ENCODE measurements at places on chromosomes 12 and 14.

DNA sequence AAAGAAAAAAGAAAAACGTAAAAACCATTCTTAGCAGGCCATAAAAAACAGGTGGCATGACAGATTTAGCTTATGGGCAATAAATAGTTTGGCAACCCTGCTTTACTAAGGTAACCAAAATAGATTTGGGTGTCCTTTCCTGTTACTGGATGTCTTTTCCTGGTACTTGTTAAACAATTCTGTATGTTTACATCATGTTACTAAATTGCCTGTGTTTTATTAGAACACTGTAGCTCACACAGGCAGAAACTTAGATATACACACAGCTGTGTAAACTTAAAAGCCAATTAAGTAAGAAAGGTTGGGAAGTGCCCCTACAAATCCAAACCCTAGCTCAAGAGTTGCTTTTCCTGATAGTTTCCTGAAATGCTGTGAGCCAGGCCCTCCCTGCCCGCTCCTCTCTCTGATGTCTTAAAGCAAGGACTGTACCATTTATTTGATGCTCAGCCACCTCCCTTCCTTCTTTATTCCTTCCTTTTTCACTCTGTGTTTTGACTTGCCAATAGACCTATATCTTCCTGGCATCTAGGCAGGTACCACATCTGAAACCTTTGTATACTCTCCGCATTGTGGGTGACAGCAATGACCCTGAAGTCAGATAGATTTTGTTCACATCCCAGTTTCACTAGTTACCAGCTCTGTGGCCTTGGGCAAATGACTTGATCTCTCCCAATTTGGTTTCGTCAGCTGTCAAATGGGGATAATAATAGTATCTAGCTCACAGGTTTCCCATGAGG, 3.7 kb upstream of the CAMKK2 start:
- DNase-seq, result no peak

DNA sequence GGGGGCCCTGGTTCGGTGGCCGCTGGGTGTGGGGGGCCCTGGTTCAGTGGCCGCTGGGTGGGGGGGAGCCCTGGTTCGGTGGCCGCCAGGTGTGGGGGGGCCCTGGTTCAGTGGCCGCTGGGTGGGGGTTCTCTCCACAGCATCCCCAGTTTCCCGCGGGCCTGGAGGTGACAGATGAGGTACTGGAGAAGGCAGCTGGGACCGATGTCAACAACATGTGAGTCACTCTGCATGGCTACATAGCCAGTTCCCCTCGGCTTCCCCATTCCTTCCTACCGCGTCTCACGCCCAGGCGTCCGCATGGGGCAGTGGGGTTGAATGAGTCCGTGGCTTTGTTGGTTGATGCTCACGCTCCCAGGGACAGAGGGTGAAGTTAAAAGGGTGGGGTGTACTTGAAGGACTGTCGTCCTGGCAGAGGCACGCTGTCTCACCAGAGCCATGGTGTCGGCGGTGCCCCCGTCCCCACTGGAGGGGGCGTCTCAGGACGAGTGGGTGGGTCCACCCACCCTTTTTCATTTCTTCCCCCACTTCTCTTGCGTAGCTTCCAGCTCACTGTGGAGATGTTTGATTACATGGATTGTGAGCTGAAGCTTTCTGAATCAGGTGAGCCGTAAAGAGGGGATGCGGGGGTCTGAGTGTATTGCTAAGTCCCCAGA, 15.6 kb downstream of the HIP1R start:
- no peak for DNase-seq

DNA sequence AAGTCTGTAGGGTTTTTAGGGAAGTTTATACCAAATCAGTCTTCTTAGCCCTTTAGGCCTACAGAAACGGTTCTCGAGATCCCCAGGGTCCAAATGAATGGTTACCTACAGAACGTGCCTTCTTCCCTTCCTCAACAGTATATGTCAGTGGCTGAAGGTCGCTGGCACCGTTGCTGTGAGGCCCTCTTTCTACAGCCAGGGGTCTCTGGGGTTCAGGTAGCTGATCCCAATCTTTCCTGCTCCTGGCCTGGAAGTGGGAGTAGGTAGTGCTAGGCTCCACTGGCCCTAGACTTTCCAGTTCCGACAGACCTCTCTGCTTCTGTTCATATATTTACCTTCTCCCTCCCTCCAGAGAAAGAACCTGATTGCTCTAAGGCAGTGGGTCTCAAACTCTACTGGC, 6.4 kb upstream of the EGLN3 start:
- no peak for DNase-seq

- DNase-seq, result no peak
These were observed 20.5 kb downstream of the BRAP start for GRCh38 chr12:111664961-111665865.

DNA sequence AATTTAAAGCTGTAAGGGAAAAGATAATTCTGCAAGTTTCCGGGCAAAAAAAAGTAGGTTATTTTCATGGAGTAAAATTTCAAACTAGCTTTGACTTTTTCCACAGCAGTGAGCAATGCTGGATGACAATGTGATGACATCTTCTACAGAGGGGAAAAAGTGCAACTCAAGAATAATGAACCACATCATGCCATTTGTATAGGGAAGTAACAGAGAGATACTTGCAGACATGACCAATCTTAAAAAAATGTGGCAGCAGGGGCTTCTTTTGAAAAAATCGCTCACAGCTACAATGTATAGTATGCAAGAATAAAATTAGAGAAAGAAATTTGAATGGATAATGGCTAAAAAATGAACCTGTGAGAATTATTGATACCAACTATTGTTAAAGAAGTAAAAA, 115.5 kb downstream of the DHRS2 start:
- no peak for DNase-seq

DNA sequence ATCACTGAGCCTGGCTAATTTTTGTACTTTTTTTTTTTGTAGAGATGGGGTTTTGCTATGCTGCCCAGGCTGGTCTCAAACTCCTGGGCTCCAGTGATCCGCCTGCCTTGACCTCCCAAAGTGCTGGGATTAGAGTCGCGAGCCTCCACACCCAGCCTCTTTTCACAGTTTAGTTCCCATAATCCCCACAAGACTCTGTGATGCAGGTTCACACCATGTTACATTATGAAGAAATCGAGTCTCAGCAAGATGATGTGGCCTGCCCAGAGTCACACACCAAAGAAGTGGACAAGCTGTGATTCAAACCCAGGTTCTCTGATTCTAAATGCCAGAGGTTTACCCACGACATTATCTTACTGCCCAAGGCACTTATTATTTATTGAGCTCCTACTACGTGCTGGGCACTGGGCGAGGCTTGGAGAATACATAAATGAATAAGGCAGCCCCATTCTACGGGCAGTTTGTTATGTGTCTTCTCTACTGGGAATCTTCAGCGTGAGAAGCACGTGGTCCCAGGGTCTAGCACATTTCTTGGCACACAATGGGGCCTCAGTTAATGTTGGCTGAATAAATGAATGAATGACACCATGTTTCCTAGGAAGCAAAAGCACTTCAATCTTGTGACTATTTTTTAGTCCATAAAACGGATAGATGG, 23.5 kb upstream of the OASL start:
- DNase-seq, result no peak

DNA sequence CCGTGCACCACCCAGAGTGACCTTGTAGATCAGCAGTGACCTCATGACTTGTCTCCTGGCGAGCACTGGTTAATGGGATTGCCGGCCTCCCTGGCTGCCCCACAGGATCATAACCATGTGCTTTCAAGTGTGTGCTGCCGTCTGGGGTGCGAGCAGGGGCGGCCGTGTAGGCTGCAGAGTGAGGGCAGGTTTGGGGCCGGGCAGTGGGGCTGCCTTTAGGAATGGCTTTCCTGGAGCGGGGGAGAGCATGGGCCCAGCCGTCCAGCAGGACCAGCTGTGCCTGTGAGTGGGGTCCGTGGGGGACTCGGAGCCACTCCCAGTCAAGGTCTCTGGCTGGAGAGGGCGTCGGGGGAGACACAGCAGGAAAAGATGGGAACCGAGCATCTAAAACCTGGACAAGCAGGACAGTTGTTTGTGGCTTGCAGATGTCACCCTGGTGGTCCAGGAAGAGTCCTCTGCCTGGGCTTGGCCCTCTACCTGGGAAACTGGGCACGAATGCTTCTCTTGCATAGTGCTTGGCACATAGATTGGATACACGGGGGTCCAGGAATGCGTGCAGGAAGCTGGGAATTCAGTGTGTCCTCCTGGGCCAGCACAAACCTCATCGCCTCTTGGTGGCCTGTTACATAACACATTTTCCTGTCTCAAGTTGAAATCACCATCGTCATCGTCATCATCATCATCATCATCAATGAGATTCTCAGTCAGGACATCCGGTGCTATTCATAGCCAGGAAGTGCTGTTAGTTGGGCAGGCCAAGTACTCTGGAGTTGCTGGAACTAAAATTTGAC, 96.0 kb downstream of the ADGRD1 start:
- no peak for DNase-seq

DNA sequence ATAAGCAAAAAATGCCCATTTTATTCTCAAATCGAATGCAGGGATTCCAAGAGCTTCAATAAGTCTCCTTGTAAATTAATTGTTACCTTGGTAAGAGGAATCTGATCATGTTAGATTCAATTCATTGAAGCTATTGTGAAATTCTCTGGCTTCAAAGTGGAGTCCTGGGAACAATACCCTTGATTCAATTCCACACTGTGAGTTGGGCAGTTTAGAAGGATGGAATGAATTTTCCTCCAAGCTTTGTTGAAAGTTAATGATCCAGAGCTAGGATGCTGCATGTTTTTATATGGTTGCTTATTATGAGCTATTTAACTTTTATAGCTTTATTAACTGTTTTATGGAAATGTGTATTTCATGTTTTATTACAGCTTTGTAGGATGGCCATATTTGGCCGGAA, 89.9 kb upstream of the IGF1 start:
- no peak for DNase-seq

DNA sequence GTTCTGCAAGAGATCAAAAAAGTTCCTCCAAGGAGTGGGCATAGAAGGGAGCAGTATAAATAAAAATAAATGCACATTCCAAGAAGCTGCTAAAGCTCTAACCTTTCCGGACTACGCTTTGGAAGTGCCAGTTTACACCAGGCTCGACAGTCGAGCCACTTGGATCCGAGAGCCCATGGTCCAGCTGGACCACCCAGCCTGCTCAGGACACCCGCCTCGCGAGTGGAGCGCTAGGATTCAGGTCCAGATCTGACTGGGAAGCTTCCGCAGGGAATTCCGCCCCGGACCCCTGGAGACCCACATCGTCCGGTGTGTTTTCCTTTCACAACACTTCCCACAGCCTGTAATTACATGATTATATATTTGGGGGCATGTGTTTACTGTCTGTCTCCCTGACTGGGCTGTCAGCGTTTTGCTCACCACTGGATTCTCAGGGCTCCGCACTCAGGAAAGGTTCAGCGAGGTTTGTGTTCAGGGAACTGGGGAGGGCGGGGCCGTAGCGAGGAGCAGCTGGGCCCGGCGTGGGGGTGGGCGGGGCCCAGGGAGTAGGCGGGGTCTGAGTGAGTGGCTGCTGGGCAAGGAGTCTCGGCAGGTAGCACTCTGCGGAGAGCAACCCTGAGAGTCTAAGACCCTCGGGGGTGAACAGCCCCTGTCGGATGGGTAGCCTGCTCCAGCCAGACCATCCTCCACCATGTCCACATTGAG, 52.3 kb upstream of the TMEM263 start:
- DNase-seq, result peak; percentile 73

DNA sequence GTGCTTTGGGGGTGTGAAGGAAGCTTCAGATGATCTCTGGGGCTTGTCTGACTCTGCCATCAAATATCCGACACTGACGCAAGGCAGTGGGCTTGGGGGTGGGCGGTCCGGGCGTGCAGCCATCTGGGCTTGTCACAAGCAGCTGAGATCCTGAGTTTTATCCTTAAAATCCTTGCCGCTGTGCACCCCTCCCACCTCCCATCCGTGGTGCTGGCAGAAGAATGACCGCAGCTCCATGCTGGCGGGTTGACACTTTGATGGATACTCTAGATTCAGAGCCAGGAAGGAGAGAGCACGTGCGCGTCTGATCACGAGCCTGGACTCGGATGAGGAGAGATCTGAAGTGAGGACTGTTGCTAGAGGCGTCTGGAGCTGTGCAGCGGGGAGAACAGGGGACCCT, 3.0 kb downstream of the ZFYVE21 start:
- no peak for DNase-seq

DNA sequence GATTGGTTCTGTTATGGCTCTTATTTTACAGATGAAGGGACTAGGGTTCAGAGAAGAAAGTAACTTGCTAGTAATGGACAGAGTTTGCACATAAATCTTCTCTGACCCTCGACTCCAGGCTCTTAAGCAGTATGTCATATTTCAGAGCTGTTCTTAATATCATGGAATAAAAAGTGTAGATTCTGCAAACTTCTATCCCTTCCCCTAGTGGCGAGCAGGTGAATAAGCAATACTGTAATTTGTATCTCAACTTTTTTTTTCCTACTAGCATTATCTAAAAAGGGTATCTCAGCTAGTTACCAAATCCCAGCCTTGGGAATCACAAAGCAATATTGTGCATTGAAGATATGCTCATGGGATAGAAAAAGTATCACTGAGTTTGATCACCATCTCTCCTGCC, 83.2 kb downstream of the ANO4 start:
- no peak for DNase-seq

GRCh38 chr12:90827567-90827966, 127.4 kb downstream of the CCER1 start:
- no peak for DNase-seq

DNA sequence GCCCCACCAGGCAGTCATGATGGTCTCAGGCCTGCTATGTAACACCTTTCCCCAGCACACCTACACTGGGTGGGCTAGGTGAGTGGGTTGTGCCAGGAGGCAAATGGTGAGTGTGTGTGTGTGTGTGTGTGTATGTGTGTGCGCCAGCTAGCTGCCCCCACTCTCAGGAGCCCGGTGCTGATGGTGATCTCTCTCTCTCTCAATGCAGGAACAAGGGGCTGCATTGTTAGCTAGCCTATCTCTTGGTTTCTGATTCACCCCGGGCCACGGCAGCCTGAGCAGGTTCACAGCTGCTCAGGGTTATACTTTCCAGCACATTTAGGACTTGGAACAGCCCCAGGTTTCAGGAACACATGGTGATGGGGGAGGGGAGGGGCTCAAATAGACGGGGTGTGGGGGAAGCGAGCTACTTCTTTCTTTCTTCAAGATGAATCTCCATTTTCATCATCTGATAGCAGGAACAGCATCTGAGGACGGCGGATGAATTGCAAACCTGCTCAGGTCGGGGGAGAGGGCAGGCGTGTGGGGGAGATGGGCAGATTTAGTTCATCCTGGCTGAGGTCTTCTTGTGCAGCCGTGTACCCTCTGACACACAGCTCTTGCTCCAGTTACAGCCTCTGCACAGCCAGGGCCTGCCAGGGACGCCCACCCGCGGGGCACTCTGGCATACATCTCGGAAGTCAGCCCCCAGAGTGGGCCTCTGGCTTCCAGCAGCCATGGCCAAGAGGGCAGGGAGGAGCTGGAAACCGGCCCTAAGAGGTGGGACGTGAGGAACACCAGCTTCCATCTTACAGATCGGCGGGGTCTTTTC, 137.6 kb downstream of the ZFP36L1 start:
- DNase-seq, result no peak

- no peak for DNase-seq
These were observed 216.5 kb downstream of the CHST11 start for GRCh38 chr12:104673294-104673693.

GRCh38 chr14:105601360-105602242, 75.2 kb downstream of the TMEM121 start:
- DNase-seq, result no peak

- DNase-seq, result no peak
These were observed 51.5 kb upstream of the RAP1B start for GRCh38 chr12:68559246-68559645.

GRCh38 chr12:65628061-65628460, 196.2 kb upstream of the HMGA2 start:
- DNase-seq, result no peak

Data from stimulated activated CD4-positive, alpha-beta T cell treated with anti-CD3 and anti-CD28 coated beads, Interleukin-12 subunit alpha, Interleukin-12 subunit beta, amount 100 ng/mL, for 4 hours (primary cell).